Activated CD4-positive, alpha-beta T cell treated with anti-CD3 and anti-CD28 coated beads, Interleukin-2, amount 50 U/mL, for 48 hours (primary cell): ENCODE measurements at places on chromosomes 5 and 9.
A peak's percentile ranks its signal among the peaks of the same experiment; 100 is the strongest.

- no peak for DNase-seq
Observed at GRCh38 chr5:160938532-160938931, 86.5 kb upstream of the ATP10B start.

DNA sequence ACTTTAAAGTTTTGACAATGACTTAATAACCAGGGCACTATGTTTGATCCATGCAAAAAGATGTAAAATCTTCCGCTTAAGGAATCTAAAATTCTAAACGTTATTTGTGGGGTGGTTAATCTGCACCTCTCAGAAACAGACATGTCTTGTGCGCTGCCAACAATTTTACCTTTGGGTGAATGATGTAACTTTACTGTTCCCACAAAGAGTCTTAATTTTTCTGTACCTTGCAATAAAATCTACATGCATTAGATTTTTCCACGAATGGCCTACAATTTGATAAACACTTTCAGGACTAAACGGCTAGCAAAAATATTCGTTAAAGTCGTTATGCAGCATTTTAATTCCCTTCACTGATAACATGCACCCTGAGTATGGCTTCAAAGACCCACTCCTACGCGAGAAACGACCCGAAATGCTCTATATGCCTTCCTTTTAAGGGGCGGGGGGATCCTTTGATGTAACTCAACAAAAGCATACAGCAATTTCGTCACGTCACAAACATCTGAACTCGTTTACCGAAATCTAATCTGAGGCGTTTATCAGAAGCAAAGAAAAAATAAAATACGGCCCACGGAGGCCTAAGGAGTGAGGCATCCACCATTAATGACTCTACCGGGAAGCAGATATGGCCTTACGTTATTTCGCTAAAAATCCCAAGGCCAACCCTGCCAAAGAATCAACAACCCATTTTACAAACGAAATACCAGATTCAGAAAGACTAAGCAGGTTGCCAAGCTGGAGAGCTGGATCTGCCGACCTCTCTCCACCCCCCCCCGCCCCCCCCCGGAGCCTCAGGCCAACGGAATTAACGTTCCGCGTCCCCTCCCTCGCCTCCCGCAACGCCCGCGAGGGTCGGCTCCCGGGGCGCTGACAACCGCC is 621 bp downstream of the AK6 start:
- peak; percentile 14 for DNase-seq

- DNase-seq: no peak
Observed at GRCh38 chr9:113763429-113763828, 112.7 kb upstream of the ZNF618 start.

DNA sequence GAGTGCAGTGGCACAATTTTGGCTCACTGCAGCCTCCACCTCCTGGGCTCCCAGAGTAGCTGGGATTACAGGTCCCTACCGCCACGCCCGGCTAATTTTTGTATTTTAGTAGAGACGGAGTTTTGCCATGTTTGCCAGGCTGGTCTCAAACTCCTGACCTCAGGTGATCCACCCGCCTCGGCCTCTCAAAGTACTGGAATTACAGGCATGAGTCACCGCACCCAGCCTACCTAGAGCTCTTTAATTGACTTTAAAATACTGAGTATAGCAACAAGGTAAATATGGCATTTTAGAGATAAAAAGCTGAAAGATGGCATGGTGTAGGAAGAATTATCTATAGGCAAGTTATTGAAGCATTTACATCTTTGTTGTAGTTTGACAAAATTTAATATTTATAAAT is 21.0 kb downstream of the APC start:
- DNase-seq: no peak

GRCh38 chr5:144121577-144121976 is 48.9 kb downstream of the YIPF5 start:
- no peak for DNase-seq

DNA sequence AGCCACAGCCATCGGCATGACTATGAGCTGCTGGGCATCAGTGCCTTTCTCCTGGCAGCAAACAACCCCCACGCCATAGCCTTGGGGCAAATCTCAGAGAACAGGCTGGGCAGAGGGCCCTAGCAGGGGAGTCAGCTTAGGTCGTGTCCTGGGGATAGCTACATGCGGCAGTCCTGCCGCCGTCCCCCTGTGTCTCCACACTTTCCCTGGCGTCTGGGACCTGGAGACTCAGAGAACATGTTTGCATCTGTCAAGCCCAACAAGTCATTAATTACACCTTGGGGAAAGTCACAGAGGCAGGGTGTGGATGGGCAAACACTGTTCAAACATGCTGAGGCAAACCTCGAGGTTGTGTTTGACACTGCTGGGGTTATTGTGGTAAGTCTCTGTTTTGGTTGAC is 123.6 kb downstream of the C5orf15 start:
- no peak for DNase-seq

DNA sequence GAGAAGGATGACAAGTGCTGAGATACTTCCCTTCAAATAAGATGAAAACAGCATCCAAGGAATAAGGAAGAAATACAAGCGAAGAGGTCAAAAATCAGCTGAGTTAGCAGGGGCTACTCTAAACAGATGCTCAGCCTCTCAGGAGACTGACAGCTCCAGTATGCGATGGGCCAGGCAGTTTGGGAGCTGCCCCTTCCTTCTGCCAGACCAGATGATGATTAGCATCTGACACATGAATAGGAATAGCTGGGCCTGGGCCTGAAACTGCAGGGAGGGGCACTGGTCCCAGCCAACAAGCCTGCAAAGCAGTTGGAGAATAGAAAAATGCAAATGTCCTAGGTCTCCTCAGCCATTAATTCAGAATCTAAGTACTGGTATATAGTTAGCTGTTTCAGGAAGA is 13.1 kb upstream of the MAP3K1 start:
- no peak for DNase-seq

DNA sequence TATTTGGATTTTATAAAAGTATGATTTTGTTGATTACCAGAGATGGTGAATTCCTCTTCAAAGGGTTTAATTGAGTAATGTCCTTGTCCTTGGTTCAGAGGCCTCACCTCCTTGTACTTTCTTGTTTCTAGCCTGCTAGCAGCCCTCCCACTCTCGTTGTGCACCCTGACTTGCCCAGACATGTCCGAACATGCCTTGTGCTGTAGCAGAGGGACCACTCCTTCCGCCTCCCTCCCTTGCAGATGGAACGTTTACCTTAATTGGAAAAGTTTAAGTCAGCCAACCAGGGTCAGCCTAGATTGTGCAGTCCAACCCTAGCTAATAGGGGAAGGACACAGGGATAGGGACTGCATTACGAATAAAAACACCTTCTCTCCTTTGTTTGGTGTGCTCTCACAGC is 406.9 kb upstream of the NMUR2 start:
- DNase-seq: no peak

GRCh38 chr5:31106278-31106677 is 87.2 kb upstream of the CDH6 start:
- no peak for DNase-seq

GRCh38 chr5:82738681-82739269 is 338.4 kb downstream of the TMEM167A start:
- DNase-seq: no peak

DNA sequence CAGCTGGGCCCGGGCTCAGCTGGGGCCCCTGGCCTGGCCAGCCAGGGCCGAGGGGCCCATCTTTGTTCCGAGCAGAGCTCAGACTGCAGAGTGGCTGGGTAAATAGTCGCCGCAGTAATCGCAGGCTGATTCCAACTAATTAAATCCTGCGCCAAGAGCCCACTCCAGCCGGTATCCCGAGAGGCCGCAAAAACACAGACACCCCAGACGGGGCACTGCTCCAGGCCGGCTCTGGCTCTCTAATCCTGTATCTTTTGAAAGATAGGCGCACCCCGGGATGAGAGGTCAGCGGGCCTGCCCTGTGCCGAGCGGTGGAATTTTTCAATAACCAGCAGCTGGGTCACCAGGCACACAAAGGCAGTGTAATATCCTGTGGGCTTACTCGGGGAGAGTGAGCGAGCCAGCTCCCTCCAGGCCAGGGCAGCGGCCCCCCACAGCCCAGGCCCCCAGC is 57.7 kb downstream of the LMX1B start:
- DNase-seq: no peak

DNA sequence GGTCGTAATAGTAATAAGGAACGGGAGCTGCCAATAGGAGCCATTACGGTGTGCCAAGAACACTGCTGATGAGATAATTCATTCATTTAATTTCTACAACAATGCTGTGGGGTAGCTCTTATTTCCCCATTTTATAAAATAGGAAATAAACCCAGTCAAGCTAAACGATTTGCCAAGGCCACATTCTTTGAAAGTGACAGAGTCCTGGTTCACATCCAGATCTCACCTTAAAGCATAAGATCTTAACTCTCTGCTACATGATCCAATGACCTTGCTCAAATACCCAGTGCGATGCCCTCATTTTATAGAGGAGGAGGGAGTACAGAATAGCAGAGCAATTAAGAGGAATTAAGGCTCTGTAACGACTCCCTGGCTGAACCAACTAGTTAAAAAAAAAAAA is 5.0 kb downstream of the PDE6A start:
- DNase-seq: no peak

DNA sequence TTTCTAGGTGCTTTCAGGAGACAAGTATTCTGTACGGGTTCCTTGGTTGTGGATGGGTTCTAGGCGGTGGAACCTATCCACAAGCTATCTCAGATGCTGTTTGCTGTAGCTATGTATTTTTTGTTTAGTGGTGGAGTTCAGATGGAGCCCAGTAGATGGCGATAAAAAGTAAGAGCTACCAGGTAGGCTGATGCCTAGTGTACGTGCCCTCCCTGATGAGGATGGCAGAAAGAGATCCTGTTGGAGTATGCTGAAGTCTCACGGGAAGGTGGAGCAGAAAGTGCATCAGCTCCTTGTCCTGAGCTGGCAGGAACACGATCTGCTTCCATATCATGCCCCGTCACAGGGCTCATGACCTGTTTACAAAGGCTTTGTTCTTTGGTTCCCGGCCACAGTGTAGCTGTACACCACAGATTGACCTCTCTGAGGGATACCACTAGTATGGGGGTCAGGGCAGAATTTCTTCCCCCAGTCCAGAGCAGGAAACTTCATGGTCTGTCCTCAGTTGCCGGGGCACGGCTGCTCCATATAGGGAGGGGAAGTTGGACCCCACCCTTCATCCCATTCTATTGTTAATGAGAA is 12.6 kb upstream of the UGT3A2 start:
- no peak for DNase-seq

- no peak for DNase-seq
Observed at GRCh38 chr5:168179192-168179593, 112.3 kb upstream of the WWC1 start.

DNA sequence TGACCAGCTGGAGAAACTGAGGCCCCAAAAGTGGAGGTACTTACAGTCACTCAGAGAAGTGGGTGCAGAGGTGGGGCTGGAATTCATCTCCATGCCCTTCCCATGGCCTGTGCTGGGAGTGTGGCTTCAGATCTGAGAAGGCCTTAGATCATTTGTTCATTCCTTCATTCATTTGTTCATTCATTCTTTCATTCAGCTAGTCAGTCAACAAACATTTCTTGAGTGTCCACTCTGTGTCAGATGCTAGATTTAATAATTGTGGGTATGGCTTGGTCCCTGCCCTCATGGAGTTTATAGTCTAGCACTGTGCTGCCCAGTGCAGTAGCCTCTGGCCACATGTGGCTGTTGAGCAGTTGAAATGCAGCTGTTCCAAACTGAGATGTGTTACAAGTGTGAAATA is 19.0 kb upstream of the CRB2 start:
- DNase-seq: no peak

- DNase-seq: no peak
Observed at GRCh38 chr5:119071561-119071995, 691 bp downstream of the DMXL1 start.

DNA sequence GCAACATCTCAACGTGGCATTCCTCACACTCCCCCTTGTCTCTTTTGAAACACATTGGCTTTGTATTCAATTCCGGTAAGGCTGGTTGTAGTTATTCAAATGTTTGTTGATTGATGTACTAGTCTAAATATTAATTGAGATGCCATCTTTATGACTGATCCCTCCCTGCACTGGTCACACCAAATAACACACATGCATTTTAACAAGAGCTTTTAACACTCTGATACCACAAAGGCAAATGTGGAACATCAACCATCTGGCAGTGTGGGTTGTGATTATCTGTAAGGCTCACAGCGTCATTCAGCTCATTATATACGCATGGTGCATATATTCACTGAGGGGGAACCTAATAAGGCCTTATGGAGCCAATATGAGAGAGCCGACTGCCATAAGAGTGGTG is 305.0 kb downstream of the TENT4A start:
- no peak for DNase-seq

GRCh38 chr9:94533155-94533554 is 21.7 kb upstream of the PCAT7 start:
- no peak for DNase-seq

DNA sequence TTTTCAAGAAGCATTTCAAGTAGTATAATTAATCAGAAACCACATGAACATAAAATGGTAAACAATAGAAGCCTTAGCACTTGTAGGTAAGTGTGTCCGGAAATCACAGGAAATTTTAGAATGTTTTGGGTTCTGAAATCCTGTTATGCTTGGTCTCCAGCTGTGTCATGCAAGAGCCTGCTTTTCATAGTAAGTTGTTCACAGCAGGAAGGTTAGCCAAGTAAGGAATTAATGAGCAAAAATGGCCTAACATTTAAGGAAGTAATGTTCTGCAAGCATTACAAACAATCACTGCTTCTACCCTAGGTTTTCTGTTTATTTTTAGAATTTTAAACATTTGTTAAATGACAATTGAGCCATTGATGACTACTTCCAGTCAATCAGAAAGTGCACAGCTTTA is 669.5 kb downstream of the SLCO4C1 start:
- DNase-seq: no peak

GRCh38 chr9:69317894-69318293 is 7.1 kb upstream of the ENTREP1 start:
- DNase-seq: peak; percentile 38

DNA sequence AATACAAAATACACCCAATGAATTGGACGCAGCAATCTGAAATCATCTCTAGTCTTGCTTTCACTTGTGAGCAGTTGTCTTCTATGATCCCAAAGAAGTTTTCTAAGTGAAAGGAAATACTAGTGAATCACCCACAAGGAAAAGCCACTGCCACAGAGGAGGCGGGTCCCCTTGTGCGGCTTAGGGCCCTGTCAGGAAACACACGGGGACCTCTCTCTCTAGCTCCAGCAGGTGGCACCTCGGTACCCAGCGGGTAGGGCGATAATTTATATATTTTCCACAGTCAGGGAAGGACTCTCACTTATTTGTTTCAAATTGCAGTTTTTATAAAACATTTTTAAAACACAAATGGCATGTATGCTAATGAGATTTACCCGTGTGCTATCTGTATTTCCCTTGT is 417.1 kb downstream of the KDM4C start:
- no peak for DNase-seq

DNA sequence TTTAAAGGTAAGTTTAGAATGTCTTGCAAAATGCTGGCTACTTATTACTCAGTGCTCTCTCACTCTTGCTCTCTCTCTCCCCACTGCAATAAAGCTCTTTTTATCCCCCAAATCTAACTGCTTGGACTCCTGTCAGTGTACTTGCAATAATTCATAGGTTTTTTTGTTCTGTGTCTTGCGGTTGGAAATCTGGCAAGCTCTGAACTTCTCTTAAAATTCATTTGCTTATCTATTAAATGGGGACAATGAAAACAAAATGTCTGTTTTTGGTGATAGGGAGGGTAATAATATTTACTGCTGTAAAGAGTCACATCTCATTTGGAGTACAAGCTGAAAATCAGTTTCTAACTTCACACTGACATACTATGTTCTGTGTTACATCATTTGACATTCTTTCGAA is 18.7 kb upstream of the OR13D1 start:
- DNase-seq: no peak
